ENCODE measurements at places on chromosomes 1 and 21. TPM values are rescaled to one million over a fixed set of nuclear protein-coding genes. Genes with fewer than 3 reads are reported as not detected.

DNA sequence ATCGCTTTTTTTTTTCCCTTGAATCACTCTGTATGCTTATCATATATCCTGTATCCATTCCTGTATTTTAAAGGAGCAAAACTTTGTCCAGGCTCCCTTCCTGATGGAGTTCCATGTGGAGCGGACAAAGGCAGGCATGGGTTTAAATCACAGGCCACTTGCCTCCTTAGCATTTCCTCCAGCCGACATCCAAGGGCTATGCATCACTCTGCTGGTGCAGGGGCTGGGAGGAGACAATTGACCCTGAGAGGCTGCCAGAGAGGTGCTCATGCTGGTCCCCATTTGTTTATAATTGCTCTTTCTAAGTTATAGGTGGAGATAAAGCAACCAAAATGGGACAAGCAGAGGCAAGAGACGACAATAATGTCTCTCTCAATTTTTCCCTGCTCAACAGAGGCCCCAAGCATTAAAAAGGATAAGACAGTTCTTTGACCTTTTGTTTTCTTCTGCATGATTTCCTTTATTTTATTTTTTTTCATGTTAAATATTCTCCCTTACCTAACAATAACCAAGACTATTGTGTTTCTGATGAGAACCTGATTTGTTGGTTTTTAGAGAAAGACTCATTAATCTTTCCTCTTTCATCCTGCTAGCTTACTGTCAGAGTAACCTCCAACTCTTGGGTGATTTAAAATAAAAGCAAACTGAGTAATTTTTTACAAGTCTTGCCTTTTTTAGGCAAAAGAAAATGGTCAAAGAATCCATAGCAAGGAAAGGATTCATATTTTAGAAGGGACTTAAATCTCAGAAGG, 353.7 kb downstream of the ADGRL2 start:
- DNase-seq: no peak

DNA sequence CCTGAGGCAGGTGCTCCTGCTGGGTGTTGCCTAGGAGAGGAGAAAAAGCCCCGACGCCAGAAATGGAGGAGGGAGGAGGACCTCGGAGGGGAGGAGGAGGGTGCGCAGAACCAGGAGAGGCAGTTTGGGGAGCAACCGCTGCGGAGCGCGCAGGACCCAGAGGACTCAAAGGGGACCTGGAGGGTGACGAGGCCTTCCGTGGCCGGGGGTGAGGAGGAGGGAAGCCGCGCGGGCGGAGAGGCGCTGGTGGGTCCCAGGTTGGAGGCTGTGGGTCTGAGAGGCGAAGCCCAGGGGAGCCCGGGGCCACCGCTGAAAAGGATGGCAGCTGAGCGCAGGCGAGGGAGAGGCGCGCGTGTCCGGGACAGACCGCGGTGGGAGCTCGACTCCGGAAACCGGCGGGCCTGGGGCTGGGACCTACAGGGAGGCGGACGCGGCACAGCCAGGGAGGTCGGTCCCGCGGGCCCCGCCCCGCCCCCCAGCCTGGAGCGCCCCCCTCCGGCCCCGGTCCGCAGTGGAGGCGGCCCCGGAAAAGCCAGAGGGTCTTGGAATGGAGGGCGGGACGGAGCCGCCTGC, 15.1 kb downstream of the RNF223 start:
- DNase-seq: no peak

- DNase-seq: no peak
These were observed 1.8 kb upstream of the DMBX1 start for GRCh38 chr1:46487818-46488218.

- DNase-seq: no peak
These were observed 19.4 kb downstream of the PRPF38A start for GRCh38 chr1:52423771-52424170.

DNA sequence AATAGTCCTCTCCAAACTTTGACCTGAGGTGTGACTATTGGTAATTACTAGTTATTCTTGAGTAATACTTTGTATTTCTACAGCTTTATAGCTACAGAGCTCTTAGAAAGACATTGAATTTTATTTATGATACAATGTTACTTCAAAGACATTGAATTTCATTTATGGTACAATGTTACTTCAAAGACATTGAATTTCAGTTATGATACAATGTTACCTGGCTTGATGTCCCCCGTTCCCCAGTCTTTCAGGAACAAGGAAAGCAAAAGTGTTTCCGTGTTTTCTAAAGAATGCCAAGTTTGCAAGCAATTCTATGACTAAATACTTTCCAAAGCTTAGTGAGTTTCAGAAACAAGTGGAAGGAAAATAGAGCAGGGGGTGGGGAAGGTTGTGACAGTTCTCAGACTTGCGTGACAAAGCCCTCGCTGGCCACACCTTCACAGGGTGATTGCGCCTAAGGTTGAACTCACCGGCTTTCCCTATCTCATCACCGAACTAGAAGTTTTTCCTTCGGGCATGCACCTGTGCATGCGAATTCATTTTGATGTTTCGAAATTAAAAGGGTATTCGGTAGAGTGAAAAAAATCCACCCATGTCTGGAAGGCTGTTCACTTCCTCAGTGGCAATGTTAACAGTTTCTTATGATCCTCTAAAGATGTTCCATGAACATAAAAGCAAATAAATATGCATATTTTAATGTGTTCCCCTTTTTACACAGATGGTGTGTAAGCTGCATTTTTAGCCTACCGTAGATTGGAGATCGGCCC, 909 bp upstream of the PAXBP1 start:
- no peak for DNase-seq

GRCh38 chr1:151197863-151198253, 494 bp upstream of the PIP5K1A start:
- DNase-seq: no peak

- no peak for DNase-seq
These were observed 874 bp downstream of the FAAP20 start for GRCh38 chr1:2193514-2194281.

DNA sequence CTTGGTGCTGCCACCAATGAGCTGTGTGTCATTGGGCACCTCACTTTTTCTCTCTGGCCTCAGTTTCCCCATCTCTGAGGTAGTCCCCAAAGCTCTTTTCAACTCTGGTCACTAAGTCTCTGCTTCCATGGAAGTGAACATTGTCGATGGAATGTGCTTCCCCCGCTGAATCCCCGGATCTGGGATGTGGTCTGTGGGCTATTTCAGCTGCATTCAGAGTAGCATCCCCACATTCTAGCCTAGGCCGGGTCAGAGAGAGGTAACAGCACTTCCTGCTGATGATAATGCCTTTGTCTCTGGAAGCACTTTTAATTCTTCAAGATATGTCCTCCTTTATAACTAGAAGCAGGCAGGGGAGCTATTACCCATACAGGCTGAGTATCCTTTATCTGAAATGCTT, 29.8 kb downstream of the RASSF5 start:
- DNase-seq: no peak

- no peak for DNase-seq
These were observed 46.0 kb upstream of the RGL1 start for GRCh38 chr1:183758913-183759312.

- no peak for DNase-seq
These were observed 155.0 kb downstream of the TNFSF18 start for GRCh38 chr1:172895761-172896160.

- no peak for DNase-seq
These were observed 16.5 kb upstream of the KIAA1614 start for GRCh38 chr1:180896161-180896560.

DNA sequence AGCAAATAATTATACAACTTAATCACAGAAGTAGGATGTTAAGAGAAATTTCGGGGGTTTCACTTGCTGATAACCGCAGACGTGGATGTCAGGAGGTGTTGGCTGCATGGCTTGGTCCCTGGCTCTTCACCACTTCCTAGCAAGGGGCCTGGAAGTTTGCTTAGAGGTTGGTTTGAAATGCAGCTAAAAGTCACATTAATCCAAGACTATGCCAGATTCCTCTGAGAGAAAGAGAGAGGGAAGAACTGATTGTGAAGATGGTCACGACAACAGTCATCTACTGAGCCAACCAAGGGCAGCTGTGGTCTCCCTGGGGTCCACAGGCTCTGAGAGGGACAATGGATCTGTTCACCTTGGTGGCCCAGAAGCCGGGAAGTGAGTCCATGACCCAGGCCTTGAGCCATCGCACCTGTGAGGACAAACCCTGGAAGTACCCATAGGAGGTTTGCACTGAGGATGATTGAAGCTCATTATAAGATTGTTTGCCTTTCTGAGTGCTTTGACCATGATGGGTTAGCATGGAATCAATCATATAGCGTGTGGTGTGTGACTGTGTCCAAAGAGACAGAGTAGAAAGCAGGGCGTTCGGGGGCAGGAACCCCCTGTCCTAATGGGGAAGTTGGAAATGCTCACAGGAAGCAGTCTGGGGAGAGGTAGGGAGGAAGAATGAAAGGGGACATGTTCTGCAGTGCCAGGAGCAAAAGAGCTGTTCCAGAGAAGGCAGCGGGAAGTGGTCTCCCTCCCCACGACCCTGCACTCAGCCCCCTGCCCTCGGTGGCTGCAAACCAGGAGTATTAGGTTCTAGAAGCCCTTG, 47.1 kb downstream of the UMODL1 start:
- no peak for DNase-seq

DNA sequence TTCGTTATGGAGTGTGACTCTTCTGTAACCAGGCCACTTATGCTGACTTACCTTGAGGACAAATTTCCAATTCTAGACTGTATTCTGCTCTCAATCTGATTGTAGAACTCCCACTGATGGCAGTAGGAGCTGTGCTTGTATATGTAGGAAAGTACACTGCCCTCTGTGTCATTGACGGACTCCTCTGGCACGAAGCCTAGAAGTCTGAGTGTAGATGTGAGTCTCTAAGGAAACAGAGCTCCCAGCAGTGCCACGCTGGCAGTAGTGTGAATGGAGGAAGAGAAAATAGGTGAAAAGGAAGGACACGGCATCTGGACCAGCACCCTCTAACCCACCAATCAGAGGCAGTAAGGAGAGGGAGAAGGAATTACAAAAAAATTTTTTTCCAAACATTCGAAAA, 130.4 kb upstream of the ADGRL2 start:
- peak; percentile 65 for DNase-seq

- no peak for DNase-seq
These were observed 1.6 kb upstream of the PLA2G2C start for GRCh38 chr1:20187813-20188454.

- DNase-seq: no peak
These were observed 2.9 kb upstream of the TFF3 start for GRCh38 chr21:42317826-42318746.

GRCh38 chr1:26043765-26044164, 2.2 kb downstream of the SLC30A2 start:
- no peak for DNase-seq

DNA sequence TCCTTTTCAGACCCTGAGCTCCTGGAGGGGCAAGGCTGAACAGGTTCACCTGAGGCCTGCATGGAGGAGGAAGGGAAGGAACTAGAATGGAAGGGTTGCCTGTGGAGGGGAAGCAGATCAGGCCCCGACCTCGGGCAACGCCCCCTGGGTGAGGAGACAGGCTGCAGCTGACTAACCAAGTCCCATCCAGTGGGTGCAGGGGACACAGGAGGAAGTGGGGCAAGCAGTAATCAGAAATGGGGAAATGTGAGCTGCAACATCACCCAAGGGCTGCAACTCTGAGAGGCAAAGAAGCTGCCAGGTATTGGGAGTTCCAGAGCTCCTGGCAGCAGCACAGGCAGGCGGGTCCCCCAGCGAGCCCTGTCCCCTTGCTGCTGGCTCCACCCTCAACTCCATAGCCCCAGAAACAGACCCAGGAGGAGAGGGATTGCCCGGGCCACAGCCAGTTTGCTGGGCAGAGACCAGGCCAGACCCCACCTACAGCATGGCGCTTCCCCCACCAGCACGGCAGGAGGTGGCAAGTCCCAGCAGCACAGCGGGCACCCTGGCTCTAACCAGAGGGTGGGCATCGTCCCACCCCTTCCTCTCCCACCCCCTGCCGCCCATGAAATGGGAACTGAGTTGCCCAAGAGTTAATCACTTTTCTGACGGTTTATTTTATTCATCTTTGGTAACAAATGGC, 38.5 kb downstream of the MRPL37 start:
- DNase-seq: no peak

DNA sequence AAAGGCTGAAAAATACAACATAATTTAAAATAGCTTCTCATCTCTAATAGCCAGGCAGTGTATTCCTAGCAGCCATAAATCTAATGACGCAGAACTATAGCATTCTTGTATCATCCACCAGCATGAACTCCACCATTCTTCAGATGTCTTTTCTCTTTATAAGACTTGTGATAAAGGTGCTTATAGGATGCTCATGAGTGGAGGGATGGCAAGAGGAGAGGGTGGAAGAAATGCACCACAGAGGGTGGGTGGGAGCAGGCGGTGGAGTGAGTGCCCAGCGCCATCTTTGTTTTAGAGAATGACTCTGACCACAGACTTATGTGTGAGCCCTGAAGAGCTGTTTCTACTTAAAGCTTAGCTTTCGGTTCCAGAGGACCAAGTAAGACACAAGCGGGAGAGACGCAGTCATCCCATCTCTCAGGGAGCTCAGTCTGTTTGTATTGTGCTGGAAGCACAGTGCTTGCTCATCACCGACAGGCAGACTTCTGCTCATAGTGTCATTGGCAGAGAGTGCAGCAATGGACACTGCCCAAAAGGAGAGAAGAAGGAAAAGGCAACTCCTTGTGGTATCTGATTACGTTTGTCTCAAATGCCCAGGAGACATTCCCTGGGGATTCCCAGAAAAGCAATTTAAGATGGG, 65.6 kb downstream of the KCNJ15 start:
- DNase-seq: no peak

GRCh38 chr1:179776831-179777230, 33.7 kb downstream of the FAM163A start:
- no peak for DNase-seq

The RSPH1 gene
- total RNA-seq: not detected

The ICOSLG gene
- total RNA-seq: 4.7 TPM

The FNDC5 gene
- total RNA-seq: 105 TPM

The LORICRIN gene
- not detected for total RNA-seq

The C1orf167 gene
- total RNA-seq: 2.5 TPM

The NEGR1 gene
- 9.7 TPM for total RNA-seq
